Mesothelial cell of epicardium (in vitro differentiated cells): ENCODE measurements at places on chromosomes 5 and 9.

DNA sequence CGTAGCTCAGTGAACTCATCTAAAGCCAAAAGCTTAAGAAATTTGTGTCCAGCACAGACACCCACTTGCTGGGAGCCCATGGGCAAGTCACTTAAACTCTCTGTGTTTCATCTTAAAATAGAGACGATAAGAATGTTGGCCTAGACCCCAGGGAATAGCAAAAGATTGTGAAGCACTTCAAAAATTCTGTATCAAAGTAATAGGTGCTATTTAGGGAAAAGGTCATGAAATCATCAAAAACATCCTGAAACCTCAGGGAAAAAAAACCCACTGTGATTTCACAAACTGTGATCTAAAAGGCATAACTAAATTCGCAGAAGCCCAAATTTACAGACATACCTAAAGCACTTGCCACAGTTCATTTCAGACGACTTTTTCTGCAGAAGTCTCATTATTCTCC is 278.3 kb downstream of the NR2F1-AS1 start:
- DNase-seq = no peak

GRCh38 chr9:22354699-22355384 is 91.8 kb upstream of the DMRTA1 start:
- DNase-seq = no peak

- no peak for DNase-seq
These were observed 456.0 kb downstream of the RAB3C start for GRCh38 chr5:59038798-59039295.

DNA sequence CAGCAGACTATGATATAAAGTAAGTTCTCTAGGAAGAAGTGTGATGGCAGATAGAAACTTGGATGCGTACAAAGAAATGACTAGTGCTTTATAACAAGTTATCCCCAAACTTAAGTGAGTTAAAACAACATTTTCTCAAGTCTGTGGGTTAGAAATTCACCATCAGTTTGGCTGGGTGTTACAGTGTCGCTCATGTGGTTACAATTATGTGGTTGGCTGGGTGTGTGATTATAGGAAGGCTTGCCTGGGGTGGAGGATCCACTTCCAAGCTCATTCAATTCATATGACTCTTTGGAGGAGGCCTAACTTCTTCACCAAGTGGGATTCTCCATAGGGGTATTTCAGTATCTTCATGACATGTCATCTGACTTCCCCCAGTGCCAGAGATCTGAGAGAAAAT is 10.3 kb upstream of the C9orf40 start:
- DNase-seq = no peak

GRCh38 chr9:113361304-113362018 is 12.1 kb downstream of the BSPRY start:
- no peak for DNase-seq

DNA sequence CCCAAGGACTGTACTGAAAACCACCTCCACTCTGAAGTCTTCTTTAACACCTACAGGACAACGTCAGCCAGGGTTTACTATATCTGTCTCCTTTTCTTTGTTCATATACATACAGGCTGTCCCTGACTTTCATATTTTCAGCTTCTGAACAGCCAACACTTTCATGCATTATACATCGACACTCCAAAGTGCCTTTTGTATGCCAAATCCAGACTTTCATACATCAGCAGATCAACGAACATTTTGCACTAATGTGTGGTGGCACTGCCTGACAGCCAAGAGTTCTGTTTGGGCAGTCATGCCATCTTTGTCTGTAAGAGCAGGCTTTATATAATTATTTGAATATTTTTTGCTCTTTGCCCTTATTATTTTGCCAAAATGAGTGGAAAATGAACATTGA is 487.4 kb downstream of the CETN3 start:
- no peak for DNase-seq

GRCh38 chr9:250625-251024 is 36.0 kb downstream of the DOCK8 start:
- no peak for DNase-seq

DNA sequence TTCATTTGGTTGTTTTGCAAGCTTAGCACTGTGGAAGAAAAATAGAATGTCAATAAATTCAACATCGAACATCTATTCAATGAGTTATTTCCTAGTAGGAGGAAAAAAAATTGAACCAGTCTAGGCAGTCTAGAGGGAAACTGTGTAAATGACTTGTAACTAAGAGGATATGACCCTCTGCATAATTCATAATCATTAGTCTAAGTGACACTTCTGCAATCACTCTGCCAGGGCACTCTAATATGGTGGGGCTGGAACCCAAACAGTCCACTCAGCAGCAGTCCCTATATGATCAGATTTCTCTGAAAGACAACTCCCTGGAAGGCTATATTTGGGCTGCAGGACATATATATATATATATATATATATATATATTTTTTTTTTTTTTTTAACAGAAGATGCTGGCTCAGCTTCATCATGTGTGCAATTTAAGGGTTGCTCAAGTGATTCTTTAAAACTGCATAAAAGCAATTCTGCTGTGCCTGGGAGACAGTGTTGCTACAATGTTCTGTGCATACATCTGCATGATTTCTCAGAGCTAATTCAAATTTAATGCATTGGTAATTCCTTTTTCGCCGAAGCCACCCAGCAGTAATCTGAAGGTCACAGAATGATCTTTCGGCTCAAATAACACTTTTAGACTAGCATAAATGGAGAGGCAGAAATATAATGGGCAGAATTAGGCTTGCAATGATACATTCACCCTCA is 482.1 kb upstream of the ZNF608 start:
- DNase-seq = no peak

DNA sequence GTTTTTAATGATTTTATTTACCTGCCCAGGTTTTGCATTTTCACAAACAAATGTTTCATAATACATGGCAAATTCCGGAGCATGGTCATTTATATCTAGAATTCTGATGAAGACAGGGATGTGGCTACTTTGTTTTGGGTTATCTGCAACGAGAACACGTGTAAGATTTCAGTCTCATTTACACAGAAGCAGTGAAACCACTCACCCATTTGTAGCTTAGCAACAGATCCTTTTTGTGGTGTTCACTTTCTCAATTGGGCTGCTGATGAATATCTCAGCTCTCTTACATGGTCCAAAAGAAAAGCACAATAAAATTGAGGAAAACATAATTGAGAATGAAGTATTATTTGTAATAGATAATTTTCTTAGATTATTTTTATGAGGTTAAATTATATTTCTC is 148.6 kb downstream of the CDH9 start:
- no peak for DNase-seq

DNA sequence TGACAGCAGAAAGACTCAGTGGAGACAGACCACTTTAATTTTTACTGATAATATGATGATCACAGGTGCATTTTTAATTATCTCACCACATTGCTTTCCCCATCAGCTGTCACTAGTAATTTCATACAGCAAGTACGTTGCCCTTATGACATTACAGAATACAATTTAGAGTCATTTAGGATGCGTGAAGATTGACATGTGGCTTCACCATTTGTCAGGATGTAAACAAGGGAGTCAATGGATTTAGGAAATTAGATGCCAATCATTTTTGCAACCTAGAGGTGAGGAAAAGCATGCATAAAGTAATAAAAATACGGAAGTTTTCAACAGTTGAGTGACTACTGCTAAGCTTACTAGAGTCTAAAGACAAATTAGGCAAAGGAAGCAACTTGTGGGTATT is 1129.6 kb downstream of the PTPRD start:
- DNase-seq = no peak

GRCh38 chr9:72383978-72384709 is 19.1 kb upstream of the ZFAND5 start:
- DNase-seq = no peak
